ENCODE measurements at places on chromosomes 7 and 10.

DNA sequence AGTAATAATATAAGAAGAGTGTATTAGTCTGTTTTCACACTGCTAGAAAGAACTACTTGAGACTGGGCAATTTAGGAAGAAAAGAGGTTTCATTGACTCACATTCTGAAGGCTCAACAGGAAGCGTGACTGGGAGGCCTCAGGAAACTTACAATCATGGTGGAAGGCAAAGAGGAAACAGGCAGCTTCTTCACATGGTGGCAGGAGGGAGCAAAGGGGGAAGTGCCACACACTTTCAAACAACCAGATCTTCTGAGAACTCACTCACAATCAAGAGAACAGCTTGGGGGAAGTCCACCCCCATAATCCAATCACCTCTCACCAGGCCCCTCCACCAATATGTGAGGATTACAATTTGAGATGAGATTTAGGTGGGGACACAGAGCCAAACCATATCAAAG, 212.5 kb upstream of the HDAC9 start:
- no peak for DNase-seq

DNA sequence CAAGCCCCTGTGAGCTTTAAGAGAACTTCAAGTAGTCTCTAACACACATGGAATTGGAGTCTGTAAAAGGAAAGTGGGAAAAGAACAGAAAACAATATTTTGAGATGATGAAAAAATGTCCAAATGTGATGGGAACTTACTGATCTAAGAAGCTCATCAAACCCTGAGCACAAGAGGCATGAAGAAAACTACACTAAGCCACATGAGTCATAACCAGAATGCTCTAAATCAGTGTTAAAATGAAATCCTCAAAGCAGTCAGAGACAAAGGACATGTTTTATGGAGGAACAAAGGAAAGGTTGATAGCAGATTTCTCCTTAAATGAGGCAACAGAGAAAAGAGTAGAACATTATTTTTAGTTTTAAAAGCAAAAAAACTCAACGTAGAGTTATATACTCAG, 37.2 kb downstream of the ZNF33A start:
- DNase-seq: no peak

- DNase-seq: no peak
Observed at GRCh38 chr7:121401896-121402295, 5.8 kb upstream of the FAM3C start.

DNA sequence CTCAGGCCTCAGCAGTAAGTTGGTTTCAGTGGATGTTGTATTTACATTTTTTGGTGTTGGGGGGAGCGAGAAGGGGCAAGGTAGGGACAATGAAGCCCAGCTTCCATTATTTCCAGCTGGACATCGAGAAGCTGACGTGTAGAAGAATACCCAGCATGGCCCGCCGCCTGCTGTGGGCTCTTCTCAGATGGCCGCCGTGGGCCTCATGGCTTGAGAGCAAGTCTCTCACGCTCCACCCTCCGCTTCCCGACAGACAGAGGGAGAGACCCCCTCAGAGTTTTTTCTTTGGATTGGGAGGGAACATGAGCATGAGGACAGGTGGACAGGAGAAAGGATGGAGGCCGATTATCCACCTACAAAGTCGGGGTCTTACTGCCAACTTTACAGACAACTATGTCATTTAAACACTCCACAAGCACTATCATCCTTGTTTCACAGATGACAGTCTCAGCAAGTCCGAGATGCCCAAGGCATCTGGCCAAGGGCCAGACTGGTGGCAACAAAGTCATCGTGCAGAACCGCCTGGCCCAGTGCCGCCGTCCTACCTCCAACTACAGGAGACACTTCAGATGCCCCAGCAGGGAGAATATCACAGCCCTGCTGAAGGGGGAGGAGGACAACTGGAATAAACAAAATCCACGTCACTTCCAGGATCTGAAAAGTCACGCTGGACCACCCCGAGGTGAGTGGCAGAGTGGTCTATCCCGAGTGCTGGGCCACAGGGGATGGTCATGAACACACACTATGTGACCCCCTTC, 195.9 kb downstream of the DIP2C start:
- no peak for DNase-seq

DNA sequence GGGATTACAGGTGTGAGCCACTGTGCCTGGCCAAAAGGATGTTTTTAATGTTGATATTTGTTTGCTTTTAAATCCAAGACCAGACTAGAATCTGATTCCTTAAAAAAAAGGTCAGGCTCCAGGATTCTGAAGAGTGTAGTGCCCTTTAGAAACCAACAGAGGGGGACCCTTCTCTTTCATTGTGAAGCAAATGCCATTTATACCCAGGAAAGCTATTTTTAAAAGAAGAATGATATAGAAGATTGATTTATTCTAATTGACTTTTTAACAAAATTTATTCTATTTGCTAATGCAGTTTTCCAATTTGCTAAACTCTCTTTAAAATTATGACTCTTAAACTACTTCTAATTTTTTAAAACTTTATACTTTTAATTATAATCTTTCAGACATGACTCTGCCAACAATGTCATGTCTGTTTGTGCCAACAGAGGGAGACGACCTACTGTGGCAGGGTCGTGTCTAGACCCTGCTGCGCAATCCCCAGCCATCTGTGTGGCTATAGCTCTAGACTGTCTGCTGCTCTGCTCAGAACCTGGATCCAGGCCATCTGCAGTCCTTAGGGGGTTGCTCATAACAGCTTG, 201.0 kb upstream of the IMMP2L start:
- no peak for DNase-seq

DNA sequence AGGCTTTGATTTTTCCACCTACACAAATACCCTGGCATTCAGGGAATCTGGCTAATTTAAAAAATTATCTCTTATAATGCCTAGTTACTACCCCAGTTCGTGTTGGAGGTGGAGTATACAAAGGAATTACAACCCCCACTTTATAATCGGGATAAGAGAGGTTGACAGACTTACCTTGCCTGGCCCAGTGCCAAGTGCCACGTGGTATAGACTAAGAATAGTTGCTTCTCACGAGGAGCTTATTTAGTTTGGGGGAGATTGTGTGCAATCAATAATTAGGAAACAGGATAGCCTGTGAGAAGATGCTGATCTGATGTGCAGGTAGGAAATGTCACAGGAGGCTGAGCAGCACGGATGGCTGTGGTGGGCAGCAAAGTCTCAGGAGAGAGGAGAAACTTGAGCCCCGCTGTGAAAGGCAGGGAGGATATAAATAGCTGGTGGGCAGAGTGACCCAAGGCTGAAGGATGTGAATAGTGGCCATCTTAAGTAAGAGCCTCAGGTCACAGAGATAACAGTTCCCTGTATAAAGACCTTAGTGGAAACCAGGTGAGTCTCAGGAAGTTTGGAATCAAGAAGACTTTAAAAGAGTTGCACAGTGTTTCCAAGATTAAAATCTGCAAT, 11.3 kb upstream of the ATXN7L1 start:
- no peak for DNase-seq

GRCh38 chr10:12583891-12584595, 234.7 kb downstream of the CAMK1D start:
- DNase-seq: no peak

DNA sequence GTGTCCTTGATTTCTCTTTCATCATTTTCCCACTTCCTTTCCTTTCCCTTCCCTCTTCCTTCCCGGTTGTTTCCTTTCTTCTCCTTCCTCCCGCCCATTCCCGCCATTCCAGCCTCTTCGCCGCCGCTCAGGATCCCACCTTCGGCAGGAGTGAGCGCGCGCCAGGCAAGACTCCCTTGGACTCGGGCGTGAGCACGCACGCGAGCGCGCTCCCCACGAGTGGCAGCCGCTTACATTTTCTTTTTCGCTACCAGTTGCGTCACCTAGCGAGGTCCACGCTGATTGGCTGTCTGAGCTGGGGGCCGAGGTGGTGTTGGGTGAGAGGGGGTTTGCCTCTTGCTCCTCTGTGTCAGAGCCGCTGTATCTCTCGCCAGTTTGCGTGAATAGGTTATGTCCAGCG, 11.8 kb downstream of the ZAN start:
- DNase-seq: no peak

- no peak for DNase-seq
Observed at GRCh38 chr7:42254217-42254616, 17.2 kb upstream of the GLI3 start.

- no peak for DNase-seq
Observed at GRCh38 chr7:43954524-43955228, 28.4 kb downstream of the UBE2D4 start.

DNA sequence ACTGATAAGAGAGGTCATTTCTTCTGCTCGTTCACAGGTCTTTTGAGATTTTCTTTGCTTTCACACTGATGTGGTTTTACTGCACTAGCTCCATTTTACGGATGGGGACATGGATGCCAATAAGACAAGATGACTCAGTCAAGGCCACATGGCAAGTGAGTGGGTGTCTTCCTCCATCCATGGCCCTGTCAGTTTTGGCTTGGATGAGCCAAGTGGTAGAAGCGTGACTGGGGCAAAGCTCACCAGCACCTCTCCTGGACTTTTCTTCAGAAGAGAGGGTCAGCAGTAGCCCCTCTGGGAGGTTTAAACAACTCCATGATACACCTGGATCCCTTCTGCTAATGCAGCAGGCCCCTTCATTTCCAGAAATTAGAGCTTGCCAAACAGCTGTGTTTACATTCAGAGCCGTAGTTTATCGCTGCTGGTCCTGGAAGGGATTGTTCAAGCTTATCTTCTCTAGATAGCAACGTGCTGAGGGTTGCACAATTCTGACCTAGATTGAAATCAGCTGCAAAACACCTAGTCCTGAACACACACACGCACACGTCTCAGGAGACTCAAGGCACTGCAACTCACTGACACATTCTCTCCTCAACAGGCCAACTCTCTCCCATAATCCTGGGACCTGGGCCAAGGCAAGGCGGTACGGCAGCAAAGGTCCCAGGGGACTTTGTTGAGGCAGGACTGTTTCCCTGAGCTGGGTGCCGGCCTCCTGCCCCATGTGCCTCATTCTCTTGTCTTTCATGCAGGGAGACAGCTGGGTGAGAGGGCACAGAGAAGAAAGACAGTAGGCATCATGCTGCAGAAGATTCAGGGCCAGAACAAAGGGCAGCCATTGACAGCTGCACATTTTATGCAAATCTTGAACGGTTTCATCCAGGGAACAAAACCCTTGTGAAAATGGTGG, 14.2 kb upstream of the PDCD4 start:
- no peak for DNase-seq

DNA sequence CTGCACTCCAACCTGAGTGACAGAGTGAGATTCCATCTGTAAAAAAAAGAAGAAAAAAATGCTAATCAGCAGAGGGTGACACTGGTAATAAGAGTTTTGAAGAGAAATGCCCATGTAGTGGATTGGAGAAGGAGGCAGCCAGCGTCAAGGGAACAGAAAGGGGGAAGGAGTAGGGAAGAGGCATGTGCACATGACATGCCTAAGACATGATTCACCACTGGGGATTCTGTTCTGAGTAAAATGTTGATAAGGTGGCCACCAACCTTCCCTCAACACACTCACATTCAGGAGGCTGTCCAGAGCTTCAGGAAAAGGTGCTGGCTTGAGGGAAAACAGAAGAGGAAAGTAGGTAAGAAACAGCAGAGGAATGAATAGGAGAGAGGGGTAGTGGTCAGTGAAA, 39.9 kb downstream of the AKR1D1 start:
- DNase-seq: no peak

DNA sequence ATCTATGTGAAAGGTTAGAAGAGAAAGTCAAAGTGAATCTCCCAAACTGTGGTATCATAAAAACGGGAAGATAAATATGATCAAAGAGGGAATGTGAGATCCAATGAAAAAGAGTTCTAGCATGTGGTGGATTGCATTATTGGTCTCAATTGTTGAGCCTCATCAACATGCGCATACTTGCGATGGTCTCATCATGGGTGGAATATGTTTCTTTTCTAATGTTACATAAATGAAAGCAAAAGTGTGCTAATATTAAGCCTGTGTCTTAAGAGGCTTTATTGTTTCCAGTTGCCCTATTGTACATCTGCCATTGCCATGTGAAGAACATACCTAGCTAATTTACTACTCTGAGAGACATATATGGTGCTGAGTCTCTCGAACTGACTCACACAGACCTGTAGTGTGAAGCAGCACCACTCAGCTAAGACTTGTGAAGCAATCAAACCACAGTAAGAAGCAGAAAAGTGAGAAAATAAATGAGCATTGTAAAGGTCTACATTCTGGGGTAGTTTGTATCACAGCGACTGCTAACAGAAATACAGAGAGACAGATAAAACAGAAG, 645.5 kb upstream of the PCDH15 start:
- no peak for DNase-seq

DNA sequence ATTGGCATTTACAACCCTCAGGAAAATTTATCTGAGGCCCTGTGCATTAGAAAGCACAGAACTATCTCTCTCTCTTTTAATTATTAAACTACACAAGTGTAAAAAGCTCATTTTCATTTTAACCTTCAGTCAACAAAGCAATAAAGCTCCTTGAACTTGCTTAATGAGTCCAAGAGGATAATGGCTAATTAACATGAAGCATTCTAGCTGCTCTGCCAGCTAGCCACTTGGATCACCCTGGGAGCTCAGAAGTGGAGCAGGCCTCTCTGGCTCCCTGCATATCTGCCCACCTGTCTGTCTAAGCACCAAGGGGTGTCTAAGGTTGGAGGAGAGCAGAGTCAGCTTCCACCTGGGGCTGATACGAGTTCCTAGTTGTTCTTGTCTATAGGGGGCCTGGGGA, 56.0 kb upstream of the SLC35G1 start:
- DNase-seq: no peak

DNA sequence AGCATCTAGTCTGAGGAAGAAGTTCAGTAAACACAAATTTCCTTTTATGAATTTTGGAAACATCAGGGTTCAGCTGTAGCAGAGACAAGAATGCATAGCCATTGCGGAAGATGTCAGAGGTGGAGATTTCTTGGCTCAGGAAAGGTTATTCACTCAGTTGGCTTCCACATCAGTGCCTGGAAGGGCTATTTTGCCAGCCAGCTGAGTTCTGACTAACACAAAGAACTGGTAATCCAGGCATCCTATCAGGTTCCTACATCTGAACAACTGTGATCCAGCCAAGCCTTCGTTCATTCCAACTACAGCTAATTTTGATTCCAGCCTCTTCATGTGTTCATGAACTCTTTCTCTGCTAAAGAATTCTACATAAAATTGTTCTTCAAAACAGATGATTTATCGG, 965.6 kb downstream of the XPNPEP1 start:
- DNase-seq: no peak

GRCh38 chr7:145378197-145378596, 542.3 kb upstream of the TPK1 start:
- no peak for DNase-seq

DNA sequence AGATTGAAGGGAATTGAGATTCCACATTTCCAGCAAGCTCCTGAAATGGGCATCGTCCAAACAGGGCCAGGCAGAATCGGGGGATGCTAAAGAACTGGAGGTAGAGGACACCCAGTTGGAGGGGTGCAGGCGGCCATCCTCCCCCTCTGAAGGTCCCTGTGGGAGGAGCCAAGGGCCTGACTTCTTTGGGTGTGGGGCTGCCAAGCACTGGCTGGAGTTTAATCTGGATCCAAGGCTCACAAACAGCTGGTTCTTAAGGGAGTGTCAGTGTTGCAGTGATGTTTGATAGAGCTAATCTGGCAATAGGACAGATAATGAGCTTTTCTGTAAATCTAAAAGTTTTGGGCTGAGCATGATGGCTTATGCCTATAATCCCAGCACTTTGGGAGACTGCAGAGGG, 20.8 kb downstream of the TSPAN14 start:
- DNase-seq: no peak

GRCh38 chr7:31763548-31763947, 76.5 kb downstream of the PPP1R17 start:
- DNase-seq: no peak

- no peak for DNase-seq
Observed at GRCh38 chr7:50869108-50869725, 86.5 kb upstream of the GRB10 start.

GRCh38 chr7:143171697-143172096, 11.5 kb upstream of the TAS2R39 start:
- DNase-seq: no peak

Data from stimulated activated CD8-positive, alpha-beta memory T cell treated with anti-CD3 and anti-CD28 coated beads, Interleukin-2, amount 100 ng/mL, for 1 hour (primary cell).